ENCODE measurements at places on chromosomes 3 and 15.

DNA sequence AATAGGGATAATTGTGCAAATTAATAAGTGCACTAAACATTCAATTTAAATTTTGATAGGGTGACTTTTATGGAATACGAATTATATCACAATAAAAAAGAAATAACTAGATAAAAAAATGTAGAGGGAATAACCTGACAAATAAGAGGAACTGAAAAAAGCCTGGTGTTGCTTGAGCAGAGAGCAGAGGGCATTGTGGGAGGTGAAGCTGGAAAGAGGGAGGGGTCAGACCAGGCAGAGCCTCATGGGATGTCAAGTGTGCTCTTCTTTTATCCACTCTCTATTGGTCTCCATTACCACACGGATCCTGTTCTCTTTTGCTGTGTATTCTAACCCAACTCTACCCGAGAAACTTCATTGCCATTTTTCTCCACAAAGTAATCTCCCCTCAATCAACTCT, 264.0 kb upstream of the CRBN start:
- DNase-seq = no peak

DNA sequence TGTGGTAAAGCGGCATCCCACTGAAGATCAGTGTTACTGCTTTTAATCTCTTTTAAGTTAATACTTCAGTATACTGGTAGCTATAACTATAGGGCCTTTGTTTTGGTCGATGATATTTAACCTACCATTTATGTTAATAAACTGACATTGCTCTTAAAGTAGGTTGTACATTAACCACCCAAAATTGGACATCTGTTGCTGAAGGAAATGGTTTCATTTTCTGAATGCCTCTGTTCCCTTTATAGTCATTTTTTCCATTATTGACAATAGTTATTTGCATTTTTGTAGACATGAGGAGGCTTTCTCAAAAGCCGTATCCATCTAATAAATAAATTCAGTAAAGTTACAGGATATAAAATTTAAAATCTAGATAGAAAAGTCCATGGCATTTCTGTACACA, 252.4 kb upstream of the UBE2E1 start:
- DNase-seq = peak; percentile 33

GRCh38 chr3:189914799-189915198, 205.9 kb downstream of the P3H2 start:
- no peak for DNase-seq

DNA sequence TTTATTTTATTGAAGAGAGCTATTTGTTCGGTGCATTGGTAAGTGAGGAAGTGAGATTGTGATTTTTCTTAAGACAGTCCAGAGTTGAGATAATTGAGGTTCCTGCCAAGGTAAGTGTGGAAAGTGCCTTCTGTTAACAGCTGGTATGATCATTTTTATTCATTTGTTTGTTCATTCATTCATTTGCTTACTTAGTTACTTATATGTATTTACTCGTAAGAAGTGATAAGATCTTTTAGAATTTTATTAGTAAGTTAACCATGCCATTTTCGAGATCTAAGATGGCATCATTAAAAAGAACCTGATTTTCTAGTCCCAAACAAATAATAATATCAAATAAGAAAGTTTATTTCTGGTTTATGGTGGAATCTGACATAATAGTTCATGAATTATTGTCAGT, 150.0 kb downstream of the GHSR start:
- no peak for DNase-seq

DNA sequence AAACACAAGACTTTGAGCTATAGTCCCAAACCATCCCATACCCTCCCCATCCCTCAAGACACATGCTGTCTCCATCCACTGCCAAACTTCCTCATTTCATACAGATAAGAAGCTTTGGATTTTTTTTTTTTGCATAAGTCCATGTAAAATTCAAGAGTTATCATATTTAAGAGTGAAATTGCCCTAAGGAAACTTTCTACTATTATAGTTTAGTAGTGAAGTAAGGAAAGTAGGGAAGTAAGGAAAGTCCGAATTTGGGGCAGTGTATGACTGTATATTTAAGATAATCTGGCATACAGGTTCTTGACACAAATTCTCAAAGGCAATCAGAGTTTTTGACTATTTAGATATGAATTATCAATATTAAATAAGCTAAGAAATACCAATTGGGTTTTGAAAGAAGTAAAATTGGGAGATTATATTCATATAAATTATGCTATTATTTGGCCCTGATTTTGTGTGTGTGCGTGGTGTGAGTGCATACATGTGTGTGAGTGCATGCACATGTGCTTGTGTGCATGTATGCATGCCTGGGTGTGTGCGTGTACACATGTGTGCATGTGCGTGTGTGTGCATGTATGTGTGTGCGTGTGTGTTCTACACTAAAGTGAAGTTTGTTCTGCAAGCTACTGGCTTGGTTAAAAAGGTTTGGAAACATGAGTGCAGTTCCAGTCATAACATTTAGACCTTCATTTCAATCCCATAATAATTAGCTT, 83.6 kb upstream of the MBNL1 start:
- DNase-seq = no peak

DNA sequence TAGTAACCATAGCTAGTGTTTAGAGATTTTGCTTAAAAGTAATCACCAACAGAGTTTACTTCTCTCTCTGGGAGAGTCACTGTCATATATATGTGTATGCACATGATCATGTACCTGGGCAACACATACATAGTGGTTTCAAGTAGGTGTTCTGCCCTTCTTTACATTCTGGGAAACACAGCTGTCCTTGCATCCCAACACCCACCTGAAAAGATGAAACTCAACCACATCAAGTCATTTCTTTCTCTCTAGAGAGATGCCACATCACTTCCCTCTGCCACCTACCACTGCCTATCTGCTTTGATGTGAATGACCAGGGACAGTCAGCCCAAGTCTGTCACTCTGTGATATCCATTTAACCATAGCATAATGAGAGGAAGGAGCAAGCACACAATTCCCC, 155.8 kb upstream of the GADL1 start:
- DNase-seq = no peak

DNA sequence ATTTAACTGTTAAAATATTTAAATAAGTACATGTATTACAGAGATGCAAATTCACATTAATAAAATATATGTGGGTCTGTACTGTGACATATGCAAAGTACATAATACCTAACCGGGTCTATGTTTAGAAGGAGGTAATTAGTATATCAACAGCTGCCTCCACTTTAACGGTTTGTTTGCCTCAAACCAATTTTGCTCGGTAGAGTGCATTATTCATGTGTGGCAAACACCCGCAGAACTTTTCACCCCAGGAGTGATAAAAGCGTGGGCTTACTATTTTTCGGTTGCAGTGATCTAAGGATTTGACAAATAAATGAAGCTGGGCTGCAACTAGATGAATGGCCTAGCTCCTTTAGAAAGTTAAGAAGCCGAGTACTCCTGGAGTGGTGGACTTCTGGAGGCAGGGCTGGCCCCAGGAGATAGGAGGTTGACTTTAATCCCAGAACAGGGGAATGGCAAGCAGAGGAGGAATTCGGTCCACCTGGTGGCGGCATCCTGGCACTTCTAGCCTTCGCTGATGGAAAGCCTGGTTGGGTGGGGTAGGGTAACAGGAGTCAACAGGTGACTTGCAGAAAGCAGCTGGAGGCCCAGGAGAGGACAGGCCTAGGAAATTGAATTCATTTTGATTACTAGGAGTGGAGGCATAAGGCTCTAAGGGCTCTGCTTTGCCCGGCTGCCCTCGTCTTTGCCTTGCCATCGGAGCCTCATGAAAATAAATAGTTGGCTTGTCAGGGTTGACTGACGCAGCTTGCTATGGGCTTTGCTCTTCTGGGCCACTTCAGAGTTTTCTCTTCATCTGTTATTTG, 2.4 kb downstream of the SLCO3A1 start:
- no peak for DNase-seq

DNA sequence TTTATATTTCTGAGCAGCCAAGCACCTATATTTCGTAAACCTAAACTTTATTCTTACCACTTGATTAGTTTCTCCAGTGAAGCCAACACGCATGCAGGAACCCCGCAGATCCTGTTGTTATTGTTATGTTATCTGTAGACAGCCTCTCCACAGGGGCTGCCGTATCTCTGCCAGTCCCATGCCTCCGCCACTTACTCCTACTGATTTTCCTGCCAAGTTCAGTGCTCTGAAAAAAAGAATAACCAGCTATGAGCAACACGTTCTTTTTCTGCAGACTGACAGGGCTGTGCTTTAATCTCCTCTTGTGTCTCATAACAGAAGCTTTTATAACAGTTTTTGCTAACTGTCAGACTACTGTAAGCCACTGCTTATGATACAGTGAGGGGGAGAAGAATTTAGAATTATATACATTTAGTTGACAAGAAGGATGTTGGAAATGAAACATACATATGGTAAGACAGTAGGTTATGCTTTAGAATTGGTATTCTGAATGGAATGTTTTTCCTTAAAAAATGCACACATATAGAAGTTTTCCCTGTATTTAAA, 347.4 kb downstream of the SI start:
- DNase-seq = no peak

DNA sequence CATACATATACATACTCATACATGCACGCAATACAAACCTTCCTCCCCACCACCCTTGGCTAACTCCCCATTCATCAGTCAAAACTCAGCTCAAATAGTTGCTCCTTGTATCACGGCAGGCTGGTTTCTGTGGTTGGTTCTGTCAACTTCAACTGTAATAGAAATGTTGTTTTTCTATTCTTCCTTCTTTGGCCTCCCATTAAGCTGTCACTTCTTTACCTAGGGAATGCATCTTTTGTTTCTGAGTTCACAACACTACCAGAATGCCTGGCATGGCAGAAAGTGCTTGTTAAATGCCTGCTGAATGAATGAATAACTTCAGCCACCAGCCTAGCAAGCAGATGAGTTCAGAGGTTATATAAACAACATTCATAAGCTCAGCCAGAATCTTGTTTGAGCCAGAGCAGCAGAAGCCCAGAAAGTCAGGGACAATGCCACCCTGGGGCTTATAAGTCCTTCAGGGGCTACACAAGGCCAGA, 63.1 kb downstream of the B3GALNT1 start:
- no peak for DNase-seq

DNA sequence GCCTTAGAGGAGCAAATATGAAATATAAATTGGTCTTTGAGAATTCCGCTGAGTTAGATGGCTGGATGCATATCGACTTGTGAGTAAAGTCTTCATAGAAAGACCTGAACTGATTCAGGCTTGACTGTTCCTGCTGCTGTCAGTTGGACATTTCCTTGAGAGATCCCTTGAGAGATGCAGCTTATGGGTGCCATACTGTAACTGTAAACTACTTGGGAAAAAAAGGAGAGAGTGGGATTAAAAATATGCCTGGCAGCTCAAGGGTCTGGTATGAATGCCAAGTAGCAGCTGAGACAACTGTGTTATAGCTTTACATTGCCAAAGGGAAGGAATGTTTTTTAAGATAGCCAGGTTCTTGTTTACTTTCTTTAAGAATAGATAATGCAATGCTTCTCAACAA, 926.6 kb downstream of the EPHA3 start:
- no peak for DNase-seq

DNA sequence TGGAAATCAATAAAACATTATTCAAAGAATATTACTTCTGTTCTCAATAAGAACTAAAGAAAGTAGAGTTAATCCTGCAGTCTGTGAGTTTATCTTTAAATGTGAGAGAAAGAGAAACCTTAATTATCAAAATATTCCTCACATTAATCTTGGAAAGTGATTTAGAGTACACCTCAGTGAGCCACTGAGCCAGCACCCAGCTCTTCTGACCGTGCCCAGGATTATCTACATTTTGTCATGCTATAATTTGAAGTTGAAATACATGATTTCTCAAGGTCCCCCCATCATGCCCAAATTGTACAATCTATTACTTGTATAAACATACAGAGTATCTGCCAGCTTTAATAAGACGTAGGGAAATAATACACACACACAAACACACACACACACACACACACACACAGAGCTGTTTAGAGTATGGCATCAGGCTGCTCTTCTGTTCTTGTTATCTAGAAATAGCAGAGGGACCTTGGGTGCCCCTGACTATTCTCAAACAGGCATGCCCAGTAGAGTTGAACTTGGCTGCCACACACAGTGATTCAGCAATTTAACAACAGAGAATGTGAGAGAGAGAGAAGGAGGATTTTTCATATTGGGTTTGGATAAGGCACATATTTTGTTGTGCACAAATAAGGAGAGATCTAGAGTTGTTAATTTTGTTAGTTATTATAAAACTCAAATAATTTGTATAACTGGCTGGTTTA, 74.4 kb downstream of the P2RY1 start:
- DNase-seq = no peak

DNA sequence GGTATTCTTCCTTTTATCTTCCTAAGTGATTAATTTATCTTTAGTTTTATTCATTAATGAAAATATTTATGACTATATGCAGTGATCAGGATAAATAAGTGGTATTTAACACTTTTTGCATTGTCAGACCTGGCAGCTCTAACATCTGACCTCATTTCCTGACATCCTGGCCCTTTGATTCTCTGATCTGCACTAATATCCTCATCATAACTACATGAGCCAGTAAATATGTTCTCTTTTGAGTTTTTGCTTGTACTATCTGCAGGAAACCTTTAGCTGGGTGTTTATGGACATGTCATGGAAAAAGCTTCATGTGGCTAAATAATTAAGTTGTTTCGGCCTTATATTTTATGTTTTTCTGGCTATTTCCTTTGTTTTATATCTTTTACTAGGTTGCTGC, 10.5 kb downstream of the NKTR start:
- DNase-seq = no peak

- no peak for DNase-seq
Observed at GRCh38 chr15:94272251-94272898, 41.0 kb downstream of the MCTP2 start.

- DNase-seq = no peak
Observed at GRCh38 chr3:31466866-31467265, 65.9 kb upstream of the STT3B start.

- no peak for DNase-seq
Observed at GRCh38 chr15:65870889-65871533, 1.7 kb downstream of the RAB11A start.

GRCh38 chr15:22866079-22866478, 27.6 kb downstream of the NIPA2 start:
- DNase-seq = no peak

DNA sequence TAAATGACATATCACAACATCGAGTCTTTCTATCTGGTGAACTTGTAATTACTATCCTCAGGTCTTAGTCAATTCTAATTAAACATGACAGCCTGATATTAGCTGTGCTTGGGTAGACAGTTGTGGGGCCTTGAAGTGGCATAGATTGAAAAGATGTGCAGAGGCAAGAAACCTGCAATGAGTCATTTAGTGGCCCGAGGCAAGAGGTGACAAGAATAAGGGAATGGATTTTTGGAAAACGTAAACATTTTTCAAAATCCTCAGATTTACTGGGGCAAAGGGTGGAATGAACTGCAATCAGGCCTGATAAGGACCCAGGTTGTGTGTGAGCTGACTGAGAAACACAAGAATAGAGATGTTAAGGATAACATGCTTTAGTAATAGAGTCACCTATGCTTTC, 29.5 kb upstream of the ULK4 start:
- no peak for DNase-seq

DNA sequence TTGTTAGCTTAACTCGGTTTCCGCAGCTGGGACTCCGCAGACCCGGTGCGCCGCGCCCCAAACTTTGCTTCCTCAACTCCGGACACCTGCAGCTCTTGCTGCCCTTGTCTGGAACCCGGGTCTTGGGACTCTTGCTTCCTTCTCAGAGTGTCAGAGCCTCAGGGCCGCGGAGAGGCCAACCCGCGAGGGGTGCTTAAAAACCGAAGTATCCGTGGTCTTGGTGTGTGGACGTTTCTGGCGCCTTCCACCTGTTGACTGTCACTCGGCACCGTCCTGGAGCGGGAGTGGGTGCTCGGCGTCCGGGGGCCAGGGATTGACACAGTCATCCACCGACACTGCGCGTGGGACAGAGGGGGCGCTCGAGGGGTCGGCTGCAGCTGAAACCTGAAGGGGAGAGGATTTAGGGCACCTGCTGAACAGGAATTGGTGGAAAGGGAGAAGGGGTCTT, 386 bp downstream of the SQOR start:
- no peak for DNase-seq
